NCI-H1694 treated with DMSO at 0.1 percent for 48 hours (cell line): ENCODE measurements at places on chromosomes 3 and 15.

- DNase-seq = peak; percentile 97
These were observed 224.1 kb upstream of the TPRG1 start for GRCh38 chr3:188947401-188948280.

DNA sequence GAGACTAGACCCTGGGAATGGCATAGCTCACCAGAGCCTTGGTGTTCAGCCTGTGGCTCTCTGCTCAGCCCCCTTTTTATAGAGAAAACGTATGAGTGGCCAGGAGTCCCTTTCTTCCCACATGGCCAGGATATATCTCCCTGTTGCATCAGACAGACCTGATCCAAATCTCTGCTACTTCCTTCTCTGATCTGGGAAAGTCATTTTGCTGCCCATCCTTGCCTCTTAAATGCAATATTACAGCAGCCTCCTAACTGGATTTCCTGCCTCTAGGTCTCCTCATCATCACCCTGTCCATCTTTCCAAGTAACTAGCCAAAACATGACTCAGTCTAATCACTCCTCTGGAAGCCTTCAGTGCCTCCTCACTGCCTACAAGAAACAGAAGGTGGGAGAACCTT, 42.9 kb downstream of the CTDSPL start:
- no peak for DNase-seq

- DNase-seq = no peak
These were observed 1.6 kb upstream of the SATB1 start for GRCh38 chr3:18426597-18427193.

DNA sequence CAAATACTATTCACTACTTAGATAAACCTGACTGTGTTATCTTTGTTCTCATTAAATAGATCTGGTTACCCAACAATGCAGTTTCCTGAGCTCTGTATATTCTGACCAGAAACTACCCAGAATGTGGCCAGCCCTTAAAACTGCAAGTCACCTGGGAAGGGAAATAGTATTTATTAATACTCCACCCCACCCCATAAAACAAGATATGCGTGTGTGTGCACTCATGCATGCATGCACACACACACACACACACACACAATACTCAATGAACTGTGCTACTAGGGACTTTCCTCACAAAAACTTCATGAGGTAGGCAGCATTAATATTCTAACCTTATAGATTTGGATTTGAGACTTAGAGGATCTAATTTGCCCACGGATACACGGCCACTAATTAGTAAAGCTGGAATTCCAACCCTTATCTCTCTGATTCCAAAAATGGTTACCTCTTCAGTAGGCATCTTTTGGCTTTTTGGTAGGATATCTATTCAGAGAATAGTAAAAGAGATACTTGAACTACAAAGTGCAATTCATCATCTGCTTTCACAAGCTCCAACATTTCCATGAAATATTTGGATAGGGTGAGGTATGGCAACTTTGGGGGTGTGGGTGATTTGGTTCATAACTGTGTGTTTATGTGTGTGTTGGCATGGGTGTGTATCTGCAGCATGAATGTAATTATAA, 197.0 kb upstream of the CFAP20DC start:
- DNase-seq = no peak

GRCh38 chr15:27057904-27058645, 87.1 kb downstream of the GABRG3 start:
- no peak for DNase-seq

DNA sequence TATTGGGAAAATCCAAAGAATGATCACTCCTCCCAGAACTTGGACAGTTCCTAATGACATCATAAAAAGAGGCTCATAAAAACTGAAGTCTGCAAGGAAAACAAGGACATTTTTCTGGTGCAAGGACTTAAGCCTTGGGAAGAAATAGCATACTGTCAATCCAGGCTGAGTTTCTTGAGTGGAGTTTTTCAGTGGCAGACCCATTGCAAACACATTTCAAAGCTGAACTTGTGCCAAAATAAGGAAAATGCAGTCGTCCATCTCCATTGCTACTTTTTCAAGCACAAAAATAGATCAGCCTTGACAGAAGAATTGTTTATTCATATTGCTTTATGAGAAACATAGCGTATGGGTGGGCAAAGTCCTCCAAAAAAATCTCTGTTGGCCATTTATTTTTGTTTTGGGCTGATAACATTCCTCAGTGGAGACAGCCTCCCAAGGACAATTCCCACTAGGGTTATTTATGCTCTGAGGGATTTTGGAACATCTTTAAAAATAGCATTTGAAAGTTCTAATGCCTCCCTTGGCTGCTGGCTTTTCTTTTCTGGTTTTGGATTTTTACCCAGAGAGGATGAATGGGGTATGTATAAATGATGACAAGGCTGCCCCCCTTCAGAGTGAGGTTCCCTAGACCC, 220.0 kb downstream of the CADPS start:
- DNase-seq = no peak

- no peak for DNase-seq
These were observed 540 bp downstream of the CCDC80 start for GRCh38 chr3:112640276-112640929.

DNA sequence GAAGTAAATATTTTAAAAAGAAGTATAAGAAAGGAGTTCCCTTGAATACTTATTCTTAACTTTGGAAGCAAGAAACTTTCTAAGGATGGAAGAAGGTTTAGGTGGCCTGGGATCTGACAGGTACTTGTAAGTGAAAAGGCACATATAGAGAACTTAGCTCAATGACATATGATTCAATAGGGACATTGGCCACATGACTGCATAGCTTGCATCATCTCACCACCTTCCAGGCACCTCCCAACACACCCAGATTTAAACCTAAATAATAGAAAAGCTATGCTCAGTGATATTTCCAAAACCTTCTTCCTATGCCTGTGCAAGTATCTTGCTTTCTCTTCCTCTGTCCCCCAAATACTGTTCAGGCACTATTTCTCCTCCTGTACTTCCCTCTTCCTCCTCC, 4.7 kb upstream of the P2RY1 start:
- DNase-seq = no peak

- no peak for DNase-seq
These were observed 26.5 kb upstream of the CD47 start for GRCh38 chr3:108117241-108117775.

DNA sequence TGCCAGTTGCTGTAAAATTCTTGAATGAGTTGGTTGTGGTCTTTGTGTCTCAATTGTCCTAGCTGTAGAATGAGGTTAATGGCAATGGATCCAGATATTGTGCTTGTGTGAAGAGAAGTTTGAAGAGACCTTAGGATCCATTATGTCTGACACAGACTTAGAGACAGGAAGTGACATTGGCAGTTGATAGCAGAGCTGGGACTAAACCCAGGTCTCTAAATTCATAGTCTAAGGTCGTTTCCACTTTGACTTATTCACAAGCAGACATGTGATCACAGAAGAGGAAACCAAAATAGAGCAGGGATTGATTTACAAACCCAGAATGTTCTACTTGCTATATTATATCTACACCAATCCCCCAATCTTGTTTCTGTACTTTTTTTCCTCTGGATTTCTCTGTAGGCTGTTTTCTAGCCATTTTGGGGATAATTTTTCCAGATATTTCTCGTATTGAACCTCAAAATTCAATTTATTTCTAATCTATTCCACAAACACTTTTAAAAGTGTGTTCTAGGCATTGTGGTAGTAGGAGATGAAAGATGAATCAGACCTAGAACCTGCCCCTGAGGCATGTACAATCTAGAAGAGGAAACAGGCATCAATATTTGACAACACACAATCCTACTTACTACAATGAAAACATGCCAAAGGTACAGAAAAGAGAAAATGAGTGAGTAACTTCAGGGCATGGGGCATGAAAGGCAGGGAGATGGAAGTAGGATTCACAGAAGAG, 123.3 kb downstream of the NFKBIZ start:
- no peak for DNase-seq

GRCh38 chr3:163315786-163316185, 1762.5 kb downstream of the SI start:
- DNase-seq = no peak

DNA sequence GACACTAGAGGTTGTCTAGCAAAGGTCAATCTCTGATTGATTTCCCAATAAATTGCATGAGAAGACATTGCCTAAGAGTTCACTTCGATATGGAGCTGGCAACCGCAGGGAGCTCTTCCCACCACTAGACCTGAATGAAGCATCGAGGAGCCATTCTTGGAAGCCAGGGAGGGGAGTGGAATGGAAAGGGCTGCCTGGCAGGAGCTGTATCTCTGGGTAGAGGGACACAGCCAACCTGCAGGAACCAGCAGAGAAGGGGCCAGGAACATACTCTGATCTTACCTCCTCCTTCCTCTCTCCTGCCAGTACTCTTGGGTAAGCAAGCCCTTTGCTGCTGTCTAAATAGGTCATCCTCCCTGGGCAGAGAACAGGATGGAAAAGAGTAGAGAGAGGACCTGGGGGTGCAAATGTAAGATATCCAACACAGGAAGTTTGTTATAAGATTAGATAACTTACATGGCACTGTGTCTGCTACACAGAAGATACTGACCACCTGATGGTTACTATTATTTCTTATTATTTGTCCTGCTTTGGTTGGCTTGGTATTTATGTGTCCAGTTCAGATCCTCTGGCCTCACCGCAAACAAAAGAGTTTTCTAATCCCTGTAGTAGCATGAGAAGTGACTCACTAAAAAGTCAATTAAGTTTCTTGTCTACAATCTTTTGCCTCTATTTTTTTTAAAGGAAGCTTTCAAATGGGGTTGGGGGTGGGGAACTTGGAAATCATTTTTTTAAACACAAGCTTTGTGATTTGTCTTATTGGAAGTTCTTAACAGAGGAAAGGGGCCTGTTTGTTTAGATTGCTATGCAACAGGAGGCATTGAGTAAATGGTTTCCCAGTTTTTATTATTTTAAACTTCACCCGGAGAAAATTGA, 156.7 kb upstream of the TSC22D2 start:
- DNase-seq = peak; percentile 20
